ENCODE measurements at places on chromosomes 11 and 22.

- ATAC-seq, result no peak
Observed at GRCh38 chr11:118882491-118882890, 1.2 kb upstream of the CXCR5 start.

- no peak for ATAC-seq
Observed at GRCh38 chr22:23533771-23534191, 46.3 kb downstream of the IGLL1 start.

DNA sequence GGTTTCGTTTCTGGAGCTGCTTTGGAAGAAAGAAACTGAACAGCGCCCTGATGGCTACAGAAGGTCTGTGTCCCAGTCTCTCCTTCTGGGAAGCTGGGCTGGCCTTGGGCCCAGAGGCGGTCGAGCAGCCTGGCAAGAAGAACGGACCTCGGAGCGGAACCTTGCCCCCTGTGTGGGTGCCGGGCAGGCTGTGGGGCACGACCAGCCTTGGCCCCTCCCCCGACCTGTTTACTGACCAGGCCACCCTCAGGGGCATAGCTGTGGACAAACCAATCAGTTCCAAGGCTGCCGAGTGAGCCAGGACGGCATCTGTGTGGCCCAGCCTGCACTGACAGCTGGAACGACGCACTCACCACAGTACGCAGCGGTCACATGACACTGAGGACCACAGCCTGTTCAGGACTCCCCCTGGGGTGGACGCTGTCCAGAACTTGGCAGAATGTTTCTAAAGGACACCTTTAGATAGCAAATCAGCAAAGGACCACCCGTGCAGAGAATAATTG lies 7.2 kb downstream of the PIM3 start:
- ATAC-seq, result peak; percentile 0

GRCh38 chr11:102604875-102605274 lies 20.3 kb downstream of the MMP20 start:
- ATAC-seq, result no peak

DNA sequence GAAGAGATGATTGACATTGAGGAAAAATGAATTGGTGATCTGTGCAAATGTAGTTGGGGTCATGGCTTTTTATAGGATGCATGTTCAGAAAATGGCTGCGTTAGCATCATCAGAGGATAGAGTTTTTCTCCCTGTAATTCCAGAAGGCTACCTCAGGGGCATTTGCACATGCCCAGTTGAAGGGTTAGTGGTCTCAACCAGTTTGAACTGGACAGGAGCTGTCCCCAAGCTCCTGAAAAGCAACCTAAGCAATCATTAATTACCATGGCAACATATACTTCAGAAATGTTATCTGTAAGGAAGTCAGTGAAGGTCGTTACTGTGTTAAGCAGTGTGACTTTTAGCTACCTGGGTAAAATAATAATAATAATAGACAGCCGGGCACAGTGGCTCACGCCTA lies 29.3 kb downstream of the TUG1 start:
- peak; percentile 75 for ATAC-seq

GRCh38 chr11:12741671-12742216 lies 67.5 kb downstream of the TEAD1 start:
- ATAC-seq, result no peak

- ATAC-seq, result no peak
Observed at GRCh38 chr11:11571893-11572292, 49.9 kb downstream of the GALNT18 start.

DNA sequence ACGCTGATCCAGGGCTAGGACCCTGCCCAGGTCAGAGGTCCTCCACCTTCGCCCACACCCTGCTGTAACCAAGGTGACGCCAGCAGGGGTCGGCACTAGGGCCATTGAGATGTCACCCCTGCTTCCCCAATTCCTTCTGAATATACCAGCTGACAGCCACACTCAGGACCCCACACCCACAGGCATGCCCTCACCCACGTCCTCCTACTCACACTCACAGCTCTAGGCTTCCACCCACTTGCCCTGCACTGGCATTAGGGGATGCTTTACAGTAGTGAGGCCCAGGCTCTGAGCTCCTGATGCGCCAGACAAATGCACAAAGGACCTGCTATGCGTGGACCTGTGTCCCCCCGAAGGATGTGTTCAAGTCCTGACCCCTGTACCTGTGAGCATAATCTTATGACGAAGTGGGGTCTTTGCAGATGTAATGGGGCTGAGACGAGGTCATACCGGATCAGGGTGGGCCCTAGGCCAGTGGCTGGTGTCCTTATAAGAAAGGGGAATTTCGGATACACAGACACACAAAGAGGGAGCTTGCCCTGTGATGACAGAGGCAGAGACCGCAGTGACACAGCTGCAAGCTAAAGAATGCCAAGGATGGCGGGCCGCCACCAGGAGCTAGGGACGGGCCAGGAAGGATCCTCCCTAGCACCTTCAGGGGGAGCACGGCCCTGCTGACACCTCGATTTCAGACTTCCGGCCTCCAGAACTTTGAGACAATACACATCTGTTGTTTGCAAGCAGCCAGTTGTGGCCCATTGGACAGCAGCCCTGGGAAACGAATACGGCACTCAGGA lies 11.2 kb downstream of the WNT11 start:
- ATAC-seq, result no peak

DNA sequence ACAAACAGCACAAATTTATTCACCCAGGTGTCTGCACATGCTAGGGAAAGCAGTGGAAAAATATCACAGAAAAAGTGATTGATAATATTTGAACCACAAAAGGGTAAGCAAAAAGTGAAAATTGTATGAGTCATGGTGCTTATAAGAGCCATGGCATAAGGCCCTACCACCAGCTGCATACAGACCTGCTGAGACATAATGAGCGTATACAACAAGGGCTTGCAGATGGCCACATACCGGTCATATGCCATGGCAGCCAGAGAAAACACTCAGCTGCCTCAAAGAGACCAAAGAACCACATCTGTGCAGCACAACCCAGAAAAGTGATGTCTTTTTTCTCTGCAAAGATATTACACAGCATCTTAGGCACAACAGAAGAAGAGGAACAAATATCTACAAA lies 71.4 kb upstream of the OR9G4 start:
- ATAC-seq, result no peak

DNA sequence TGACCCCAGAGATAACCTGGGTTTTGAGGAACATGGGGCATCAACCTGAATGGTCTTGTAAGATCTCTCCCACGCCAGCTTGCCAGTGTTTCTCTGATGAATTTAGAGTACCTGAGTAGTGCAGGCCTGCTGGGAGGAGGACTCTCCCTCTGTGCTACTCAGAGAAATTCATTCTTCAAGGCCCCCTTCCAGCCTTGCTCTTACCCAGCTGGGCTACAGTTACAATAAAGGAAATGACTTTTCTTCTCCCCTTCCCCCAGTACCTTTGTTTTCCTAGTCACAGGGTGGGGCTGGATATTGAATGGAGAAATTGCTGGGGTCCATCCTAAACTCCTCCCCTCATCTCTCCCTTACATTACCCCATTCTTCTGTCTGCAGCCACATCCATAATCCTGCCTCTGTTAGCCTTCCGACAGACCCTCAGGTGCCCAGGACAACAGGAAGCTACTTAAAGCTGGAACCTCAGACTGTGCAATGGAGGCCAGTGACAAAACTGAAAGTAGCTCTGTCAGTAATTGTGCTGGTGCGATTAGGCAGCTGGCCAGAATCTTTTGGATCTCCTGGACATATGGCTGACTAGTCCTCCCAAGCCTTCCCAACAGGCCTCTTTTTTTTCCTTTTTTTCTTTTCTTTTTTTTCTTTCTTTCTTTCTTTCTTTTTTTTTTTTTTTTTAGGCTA lies 17.4 kb downstream of the LIMK2 start:
- peak; percentile 73 for ATAC-seq

DNA sequence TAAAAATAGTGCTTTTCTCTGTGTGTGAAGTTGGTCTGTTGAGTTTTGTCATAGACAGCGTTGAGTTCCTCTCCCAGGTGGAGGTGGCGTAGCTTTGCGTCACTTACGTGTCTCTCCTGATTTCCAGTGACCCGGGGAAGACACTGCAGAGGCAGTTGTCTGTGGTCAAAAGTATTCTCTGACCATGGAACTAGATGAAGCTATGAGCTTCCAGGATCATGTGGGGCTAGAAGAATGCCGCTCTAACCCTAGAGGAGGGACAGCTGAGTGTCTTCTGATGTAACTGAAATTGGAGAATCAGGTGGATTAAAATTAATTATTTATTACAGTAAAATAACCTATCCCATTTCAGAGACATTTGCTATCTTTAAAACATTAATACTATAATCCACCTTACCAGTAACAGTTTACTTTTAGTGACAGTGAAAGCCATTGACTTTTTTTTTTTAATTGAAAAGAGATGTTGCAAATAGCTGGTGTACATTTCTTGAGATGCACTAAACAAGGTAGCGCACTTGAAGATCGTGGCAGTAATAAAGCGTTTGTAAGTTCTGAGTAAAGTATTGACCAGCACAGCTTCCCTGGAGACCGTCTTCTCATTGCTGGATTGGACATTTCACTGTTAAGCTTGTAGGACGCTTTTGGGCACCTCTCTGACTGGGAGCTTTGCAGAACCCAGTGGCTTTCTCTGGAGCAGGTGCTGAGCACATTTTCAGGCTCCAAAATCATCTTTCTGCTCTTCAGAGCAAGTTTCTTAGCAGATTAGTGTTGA lies 9.7 kb downstream of the CAT start:
- ATAC-seq, result no peak

GRCh38 chr22:48795664-48796063 lies 1032.0 kb downstream of the BRD1 start:
- no peak for ATAC-seq

DNA sequence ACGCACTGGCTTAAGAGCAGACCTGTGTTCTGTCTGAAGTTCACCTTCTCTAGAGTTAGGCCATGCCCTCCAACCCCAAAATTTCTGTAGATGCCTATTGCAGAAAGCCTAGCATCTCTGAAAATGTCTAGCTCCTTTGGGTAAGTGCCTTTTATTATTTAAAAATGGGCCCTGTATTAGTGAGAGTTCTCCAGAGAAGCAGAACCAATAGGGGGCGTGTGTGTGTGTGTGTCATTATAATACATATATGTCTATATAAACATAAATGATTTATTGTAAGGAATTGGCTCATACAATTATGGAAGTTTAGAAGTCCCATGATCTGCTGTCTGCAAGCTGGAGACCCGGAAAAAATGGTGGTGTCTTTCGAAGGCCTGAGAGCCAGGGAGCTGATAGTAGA lies 144.7 kb downstream of the TTC17 start:
- no peak for ATAC-seq

- no peak for ATAC-seq
Observed at GRCh38 chr22:36911887-36912661, 1.4 kb upstream of the CSF2RB start.

GRCh38 chr11:108556019-108556418 lies 37.5 kb downstream of the EXPH5 start:
- no peak for ATAC-seq

- ATAC-seq, result no peak
Observed at GRCh38 chr11:19747634-19748033, 35.0 kb downstream of the NAV2 start.

- ATAC-seq, result peak; percentile 79
Observed at GRCh38 chr22:46547883-46548244, 10.4 kb upstream of the CELSR1 start.

DNA sequence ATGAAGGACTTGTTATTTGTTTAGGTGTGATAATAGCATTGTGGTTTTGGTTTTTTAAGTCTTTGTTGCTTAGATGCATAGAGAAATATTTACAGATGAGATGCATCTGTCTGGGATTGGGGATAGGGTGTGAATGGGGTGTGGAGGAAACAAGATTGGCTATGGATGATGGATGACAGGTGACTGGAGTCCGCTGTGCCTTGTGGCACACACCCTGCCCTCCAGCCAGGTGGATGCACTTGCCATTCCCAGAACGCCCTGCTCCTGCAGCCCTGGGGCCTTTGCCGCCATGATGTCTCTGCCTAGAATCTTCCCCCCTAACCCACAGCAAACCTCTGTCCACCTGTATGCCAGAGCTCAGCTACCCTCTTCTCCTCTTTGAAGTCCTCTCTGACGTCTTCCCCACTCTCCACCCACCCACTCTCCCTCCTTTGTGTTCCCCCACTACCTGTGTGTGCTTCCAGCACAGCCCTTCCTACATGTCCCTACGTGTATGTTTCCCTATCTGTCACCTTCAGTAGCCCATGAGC lies 54.7 kb downstream of the WNT11 start:
- peak; percentile 38 for ATAC-seq

DNA sequence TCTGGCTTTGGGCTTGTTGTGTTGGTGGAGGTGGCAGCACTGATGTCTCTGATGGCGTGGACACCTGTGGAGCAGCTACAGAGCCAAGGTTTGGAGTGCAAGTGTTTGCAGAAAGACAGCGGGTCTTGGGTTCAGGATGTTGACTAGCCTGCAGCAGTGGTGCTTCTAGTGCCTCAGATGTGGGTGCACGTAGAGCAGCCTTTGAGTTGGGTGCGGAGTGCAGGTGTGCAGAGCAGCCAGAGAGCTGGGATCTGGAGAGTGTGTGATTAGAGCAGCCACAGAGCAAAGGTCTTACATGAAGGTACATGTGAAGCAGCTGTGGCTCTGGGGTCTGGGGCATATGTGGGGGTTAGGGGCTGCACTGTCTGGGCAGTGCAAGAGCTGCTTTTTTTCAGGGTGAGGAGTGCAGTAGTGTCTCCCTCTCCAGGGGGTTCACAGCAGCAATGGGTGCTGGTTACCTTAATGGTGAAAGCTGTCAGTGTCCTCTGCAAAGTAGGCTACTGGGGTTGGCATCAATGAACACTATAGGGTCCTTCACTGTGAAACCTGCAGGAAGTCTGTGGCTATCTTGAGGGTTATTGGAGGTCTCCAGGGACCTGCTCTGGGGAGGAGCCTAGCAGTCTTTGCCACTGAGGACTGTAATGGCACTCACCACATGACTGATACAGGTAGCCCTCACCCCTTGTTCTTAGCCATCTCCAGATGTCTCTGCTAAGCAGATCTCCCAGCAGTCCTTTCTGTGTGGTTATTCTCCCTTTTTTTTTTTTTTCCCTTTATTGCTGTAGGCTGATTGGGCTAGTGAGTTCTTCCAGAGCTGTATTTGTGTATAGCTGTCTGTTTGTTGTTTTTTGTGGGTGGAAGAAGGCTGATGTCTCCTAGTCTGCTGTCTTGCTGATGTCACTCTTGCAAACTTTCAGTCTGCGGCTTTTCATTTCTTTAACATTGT lies 14.3 kb downstream of the BIRC2 start:
- ATAC-seq, result no peak

GRCh38 chr11:75574698-75575602 lies 12.9 kb downstream of the SERPINH1 start:
- no peak for ATAC-seq

- no peak for ATAC-seq
Observed at GRCh38 chr11:35211952-35212351, 73.0 kb downstream of the CD44 start.

- ATAC-seq, result no peak
Observed at GRCh38 chr11:105372206-105372605, 232.6 kb upstream of the CARD18 start.

- ATAC-seq, result no peak
Observed at GRCh38 chr11:68418648-68419047, 41.9 kb upstream of the PPP6R3 start.
